ENCODE measurements at places on chromosomes 7 and 10.

DNA sequence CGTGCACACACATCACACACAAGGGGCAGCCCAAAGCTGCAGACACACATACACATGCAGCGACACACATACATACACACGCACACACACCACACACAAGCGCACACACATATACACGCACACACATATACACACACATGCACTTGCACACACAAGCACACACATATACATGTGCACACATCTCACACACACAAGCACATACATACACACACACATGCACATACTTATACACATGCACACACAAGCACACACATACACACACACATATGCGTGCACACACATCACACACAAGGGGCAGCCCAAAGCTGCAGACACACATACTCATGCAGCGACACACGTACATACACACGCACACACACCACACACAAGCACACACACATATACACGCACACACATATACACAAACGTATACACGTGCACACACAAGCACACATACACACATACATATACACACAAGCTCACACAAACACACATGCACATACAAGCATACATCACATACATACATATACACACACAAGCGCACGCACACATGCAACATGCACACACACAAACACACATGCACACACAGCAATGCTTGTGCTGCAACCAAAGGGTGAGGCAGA lies 178.8 kb upstream of the PFKP start:
- no peak for ATAC-seq

DNA sequence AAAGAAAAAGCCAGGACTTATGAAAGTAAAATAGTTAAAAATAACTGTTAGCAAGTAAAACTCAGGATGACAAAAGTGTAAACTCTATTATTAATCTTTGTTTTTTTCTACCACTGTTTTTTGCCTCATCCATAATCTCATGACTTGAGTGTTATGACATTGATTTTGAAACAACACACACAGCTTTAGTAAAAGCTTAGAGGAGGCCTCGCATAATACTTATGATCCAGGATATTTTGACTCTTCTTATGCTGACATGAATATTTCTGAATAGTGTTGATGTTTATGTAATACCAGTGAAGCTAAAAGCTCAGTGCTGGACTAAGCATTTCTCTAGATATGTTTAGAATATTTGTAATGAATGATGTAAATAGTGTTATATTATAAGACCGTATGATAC lies 10.5 kb downstream of the KAT6B start:
- ATAC-seq: no peak

DNA sequence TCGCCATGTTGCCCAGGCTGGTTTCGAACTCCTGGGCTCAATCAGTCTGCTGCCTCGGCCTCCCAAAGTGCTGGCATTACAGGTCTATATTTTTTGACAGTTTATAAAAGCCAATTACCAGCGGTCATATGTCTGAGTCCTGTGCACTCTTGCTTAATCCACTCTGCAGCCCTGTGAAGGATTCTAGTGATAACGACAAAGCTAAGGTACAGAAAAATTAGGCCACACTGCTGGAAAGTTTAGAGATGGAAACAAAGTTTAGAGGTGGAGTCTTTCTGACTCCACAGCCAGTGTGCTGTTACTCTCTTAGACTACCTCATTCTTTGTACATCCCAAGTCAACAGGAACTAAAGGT lies 707 bp downstream of the PTER start:
- no peak for ATAC-seq

DNA sequence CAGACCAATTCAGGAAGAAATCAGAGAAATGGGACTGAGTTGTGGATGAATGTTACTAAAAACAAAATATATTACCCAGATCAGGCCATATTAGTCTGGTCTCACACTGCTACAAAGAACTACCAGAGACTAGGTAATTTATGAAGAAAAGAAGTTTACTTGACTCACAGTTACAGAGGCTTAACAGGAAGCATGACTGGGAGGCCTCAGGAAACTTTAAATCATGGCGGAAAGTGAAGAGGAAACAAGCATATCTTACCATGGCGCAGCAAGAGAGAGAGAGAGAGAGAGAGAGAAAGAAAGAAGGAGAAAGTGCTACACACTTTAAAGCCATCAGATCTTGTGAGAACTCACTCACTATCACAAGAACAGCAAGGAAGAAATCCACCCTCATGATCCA lies 636.8 kb upstream of the GRM3 start:
- ATAC-seq: no peak

DNA sequence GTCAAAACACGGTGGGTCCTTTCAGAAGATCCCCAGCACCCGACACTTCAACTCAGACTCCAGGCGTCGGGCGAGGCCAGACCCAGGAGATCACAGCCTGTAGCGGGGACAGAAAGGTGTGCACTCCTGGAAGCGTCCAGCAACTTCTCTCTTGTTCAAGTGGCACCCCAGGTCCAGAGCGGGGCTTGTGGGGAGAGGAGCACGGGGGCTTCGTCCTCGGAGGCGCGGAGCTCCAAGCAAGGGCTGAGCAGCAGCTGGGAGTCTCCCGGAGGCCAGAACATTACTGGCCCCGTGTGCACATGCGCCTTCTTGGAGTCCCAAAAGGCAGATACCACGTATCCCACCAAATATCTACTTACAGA lies 54.9 kb downstream of the ZRANB1 start:
- ATAC-seq: no peak

- peak; percentile 71 for ATAC-seq
These were observed 146.8 kb downstream of the SPAG6 start for GRCh38 chr10:22491931-22492615.

- peak; percentile 60 for ATAC-seq
These were observed 72.0 kb downstream of the KAT6B start for GRCh38 chr10:74898201-74898976.

DNA sequence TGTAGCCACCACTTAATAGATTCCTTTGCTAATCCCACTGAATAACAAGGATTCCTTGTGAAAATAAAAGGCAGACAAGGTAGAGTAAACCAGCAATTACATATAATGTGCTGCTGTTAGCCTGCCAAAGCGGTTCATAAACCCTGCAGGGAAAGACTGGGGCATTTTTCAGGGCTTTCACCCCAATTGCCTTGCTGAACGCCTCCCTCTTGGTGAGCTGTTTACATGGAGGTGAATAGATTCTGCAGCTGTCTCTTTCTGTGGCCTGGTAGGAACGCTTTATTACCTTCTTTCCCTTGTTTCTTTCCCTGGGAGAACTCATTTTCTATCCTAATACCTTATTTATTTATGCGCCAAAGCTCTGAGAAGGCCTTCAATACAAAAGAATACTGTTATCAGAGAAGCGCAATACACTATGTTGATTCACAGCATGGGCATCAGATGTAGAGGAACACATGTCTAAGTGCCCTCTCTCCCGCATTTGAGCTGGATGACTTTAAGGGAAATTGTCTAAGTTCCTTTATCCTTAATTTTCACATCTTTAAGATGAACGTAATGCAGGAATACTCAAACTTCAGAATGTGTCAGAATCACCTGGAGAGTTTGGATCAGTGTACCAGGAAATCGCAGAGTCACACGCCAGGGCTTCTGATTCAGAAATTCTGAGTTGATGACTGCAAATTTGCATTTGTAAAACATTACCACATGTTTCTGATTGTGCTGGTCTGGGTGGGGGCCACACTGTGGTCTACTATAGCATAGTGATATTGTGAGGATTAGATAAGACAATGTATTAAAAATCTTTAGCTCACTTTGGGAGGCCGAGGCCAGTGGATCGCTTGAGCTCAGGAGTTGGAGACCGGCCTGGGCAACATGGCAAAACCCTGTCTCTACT lies 1203.8 kb downstream of the SORCS3 start:
- ATAC-seq: no peak

DNA sequence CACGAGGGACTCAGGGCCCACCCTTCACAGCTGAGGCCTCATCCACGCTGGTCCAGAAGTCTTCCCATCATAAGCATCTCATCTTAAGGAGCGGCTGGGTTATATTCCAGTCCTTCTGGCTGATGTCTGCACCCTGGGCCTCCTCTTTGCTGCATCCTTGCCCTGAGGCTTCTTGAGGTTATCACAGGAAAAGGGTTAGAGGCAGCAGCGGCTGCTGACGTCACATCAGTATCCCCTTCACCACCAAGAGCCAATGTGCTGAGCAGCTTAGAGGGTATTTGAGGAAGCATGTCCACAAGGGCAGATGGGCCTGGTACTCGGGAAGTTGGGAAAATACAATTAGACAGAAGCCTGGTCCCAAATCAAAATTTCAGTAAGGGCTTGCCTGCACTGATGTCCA lies 125.1 kb downstream of the PLXNA4 start:
- ATAC-seq: no peak

DNA sequence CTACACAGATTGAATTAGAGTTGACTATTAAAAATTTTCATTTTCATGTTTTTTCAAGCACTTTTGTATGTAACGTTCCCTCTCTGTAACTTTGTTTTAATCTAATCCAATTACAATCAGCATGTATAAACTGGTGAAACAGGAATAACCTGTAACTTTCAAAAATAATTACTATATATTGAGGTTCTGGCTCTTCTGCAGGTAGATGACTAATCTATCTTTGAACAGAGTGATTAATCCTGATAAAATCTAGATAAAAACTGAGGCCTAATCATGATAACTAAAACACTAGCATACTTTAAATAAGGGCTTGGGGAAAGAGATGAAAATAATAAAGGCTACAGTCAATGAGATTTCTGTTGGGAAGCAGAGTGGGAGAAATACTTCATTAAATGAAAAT lies 101.6 kb upstream of the KCND2 start:
- ATAC-seq: no peak

- no peak for ATAC-seq
These were observed 70.6 kb downstream of the KMT2E start for GRCh38 chr7:105084581-105084980.

DNA sequence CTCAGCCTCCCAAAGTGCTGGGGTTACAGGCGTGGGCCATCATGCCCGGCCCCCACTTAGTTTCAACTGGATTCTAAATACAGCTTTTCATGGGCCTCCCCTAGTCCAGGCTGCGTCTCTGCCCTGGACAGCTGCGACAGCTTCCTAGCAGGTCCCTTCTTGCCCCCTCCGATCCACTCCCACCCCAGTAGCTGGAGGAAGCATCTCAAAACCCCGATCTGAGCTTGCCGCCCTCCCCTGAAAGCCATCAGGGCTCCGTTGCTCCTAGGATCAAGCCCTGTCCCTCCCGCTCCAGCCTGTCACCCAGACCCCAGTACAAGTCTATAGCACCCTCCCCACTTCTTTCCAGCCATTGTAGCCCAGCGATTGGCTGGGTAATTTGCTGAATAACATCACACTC lies 64.5 kb downstream of the VWA2 start:
- no peak for ATAC-seq

DNA sequence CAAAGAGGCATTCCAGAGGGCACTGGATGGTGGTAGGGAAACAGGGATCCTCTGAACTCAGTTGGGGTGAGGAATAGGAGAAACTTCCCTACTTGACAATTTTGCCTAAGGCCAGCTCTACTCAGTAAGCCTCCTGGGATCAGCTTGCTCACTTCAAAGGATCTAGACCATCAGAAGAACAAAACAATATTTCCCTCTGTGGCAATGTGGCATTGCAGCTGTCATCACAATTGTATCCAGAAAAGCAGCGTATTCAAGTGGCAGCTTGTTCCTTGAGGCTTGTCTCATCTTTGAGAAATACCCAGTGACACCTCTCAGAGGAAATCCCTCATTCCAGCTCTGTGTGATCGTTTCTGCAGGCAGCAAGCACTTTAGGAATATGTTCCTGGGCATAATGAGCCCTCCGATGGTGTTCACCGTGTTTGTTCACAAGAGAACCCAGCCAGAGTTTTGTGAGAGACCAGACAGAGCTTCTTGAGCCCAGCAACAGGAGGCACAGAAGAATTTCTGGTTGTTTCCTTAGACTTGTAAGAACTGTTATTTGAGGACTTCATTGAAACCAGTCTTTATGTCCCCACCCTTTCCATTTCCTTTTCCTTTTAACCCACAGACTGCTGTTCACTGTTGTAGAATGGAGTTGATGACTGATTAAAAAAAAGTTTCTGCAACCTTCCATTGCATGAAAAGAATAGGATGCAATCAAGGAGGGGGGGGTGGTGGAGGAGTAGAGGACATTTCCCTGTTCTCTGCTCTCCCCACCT lies 747.3 kb downstream of the LRMDA start:
- no peak for ATAC-seq

DNA sequence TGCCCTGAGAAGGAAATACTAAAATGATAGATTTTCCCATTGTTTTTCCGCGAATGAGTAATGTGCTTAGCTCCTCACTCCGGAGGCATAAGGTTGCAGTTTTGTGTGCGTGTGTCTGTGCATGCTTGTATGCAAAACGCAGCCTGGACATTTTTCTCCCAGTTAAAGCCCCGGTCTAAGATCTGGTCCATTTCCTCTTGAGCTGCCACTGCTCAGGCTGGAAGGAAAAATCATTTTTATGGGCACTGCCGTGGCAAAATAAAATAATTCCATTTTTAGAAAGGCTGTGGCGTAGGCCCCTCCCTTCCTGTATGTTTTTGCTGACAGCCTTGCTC lies 260.6 kb downstream of the WDR37 start:
- ATAC-seq: no peak

GRCh38 chr10:121091961-121092719 lies 241.0 kb downstream of the WDR11 start:
- no peak for ATAC-seq

DNA sequence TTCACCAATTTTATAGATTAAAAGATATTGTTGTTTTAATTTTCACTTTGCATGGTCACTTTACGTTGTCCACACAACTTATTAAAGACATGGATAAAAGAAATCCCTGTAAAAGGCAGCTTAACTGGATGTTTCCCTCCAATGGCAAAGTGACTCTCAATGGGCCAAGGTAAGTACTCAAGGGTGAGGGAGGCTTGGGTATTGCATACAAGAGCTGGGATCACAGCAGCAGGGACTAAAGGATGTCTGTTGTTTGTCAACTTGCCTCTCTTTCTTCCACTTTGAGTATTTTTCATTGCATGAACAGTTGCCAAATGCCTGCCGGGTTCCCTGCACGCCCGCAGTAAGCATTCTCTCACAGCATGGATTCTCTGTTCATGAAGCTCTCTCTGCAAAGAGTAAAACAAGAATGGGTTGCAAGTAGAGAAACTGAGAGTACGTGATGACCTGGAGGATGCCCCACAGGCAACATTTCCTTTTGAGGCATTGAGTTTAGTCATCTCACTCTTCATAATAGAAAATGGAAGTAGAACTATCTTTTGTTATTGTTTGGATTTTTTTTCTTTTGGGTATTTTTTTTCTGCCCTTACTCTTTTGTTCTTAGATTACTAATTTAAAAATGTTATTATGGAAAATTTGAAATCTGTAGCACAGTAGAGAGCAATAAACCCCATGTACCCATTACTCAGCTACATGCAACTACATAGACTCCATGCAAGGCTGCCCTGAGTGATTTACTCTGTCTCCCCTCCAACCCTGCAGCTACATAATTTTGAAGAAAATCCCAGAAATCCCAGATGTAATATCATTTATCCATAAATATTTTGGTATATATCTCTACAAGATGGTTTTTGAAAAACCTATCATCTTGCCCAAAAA lies 26.3 kb downstream of the GPR141 start:
- no peak for ATAC-seq

Data from stimulated activated memory B cell treated with anti-CD40 and anti-IgM and Interleukin-4, amounts not matched to agents 10 μg/mL and 1 μg/mL and 100 μg/mL, for 72 hours (primary cell).